ENCODE measurements at places on chromosomes 16 and 17.

- H3K4me3 ChIP-seq: no peak overlapping the region
- no peak for DNase-seq
- H3K27ac ChIP-seq: peak overlapping the region; percentile 67
- H3K27me3 ChIP-seq: no peaks in the 10 kb centered on the region
- H3K36me3 ChIP-seq: peaks cover 47% of the 10 kb centered on the region
Observed at GRCh38 chr17:64387545-64388171, 3.0 kb downstream of the PECAM1 start.

GRCh38 chr17:17216236-17216635 is 10.1 kb upstream of the PLD6 start:
- no peaks in the 10 kb centered on the region for H3K27me3 ChIP-seq
- H3K4me3 ChIP-seq: no peak overlapping the region
- no peak for DNase-seq

- H3K27me3 ChIP-seq: peaks cover 4% of the 10 kb centered on the region
- peak overlapping the region; percentile 87 for H3K4me3 ChIP-seq
- peaks cover 3% of the 10 kb centered on the region for H3K36me3 ChIP-seq
- H3K27ac ChIP-seq: peak overlapping the region; percentile 35
Observed at GRCh38 chr16:30399435-30400186, 4.4 kb downstream of the ZNF48 start.

- H3K27me3 ChIP-seq: no peaks in the 10 kb centered on the region
- H3K36me3 ChIP-seq: peaks cover 5% of the 10 kb centered on the region
- DNase-seq: peak; percentile 47
- peaks cover 41% of the 10 kb centered on the region for H3K4me1 ChIP-seq
- peak overlapping the region; percentile 96 for H3K27ac ChIP-seq
- H3K4me3 ChIP-seq: peak overlapping the region; percentile 85
Observed at GRCh38 chr17:16286947-16287562, 66.2 kb downstream of the CENPV start.

DNA sequence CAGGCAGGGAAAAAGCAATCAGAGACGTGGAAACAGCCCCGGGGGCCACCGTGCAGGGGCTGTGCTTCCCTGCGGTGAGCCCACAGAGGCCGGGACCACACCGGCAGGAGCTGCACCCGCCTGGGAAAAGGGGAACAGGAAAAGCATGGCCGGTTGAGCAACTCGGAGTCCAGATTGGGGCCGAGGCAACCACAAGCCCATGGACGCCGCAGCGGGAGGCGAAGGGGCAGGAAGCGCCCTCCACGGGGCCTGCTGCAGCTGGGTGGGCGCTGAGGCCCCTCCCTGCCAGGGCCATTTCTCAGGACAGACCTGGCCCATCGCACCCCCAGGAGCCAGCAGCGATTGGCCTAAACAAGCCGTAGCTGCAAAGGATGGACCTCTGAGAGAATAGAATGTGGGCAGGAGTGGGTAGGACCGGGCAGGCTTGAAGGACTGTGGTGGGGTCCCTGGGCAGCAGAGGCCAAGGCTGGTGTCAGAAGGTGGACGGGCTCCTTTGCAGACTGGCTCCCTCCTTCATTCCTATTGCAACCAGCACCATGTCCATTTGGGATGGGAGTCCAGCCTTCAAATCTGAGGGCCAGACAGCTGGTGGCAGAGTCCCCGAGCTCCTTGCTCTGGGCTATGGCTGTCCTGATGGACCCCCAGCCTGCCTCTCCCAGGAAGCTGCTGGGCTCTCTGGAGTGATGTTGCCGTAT is 30.4 kb downstream of the COX4I1 start:
- peaks cover 8% of the 10 kb centered on the region for H3K36me3 ChIP-seq
- H3K4me1 ChIP-seq: peaks cover 39% of the 10 kb centered on the region
- H3K27ac ChIP-seq: peak overlapping the region; percentile 80
- peaks cover 2% of the 10 kb centered on the region for H3K27me3 ChIP-seq
- H3K4me3 ChIP-seq: peak overlapping the region; percentile 9
- no peak for DNase-seq

DNA sequence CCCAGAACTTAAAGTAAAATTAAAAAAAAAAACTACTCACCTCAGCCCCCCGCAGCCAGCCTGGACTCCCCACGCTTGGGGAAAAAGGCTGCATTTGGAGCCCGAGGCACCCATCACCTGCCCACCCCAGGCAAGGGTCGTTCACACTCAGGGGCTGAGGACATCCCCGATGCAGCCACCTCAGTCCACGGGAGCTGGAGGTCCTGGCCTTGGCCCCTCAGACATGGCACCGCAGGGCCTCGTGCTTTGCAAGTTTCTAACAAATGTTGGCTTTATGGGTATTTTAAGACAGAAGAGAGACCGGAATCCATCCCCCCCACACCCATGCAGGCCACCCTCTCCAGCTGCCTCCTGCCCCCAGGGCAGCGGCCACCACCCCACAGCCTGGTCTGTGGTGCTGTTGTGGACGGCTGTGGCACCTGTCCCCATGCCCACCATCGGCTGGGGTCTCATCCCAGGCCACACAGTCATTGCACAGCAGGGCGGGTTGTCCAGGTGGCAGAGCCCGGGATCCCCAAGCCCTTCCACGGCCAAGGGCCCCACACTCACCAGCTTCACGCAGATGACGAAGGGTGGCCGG is 116.4 kb upstream of the ZNF750 start:
- no peak overlapping the region for H3K4me3 ChIP-seq
- H3K27me3 ChIP-seq: no peaks in the 10 kb centered on the region
- no peak overlapping the region for H3K27ac ChIP-seq
- H3K4me1 ChIP-seq: no peaks in the 10 kb centered on the region
- DNase-seq: no peak
- H3K36me3 ChIP-seq: peaks cover 27% of the 10 kb centered on the region

GRCh38 chr16:1908983-1909382 is 9.2 kb downstream of the HS3ST6 start:
- no peaks in the 10 kb centered on the region for H3K36me3 ChIP-seq
- no peaks in the 10 kb centered on the region for H3K4me1 ChIP-seq
- H3K27ac ChIP-seq: no peak overlapping the region
- no peak for DNase-seq
- H3K4me3 ChIP-seq: no peak overlapping the region

- no peak overlapping the region for H3K4me3 ChIP-seq
- no peak for DNase-seq
- no peaks in the 10 kb centered on the region for H3K36me3 ChIP-seq
- H3K27me3 ChIP-seq: peaks cover 8% of the 10 kb centered on the region
Observed at GRCh38 chr17:14737984-14738651, 437.2 kb downstream of the HS3ST3B1 start.

- peaks cover 7% of the 10 kb centered on the region for H3K27me3 ChIP-seq
- peaks cover 13% of the 10 kb centered on the region for H3K4me1 ChIP-seq
- no peak for DNase-seq
- no peaks in the 10 kb centered on the region for H3K36me3 ChIP-seq
Observed at GRCh38 chr17:34235389-34236028, 19.6 kb upstream of the CCL2 start.

GRCh38 chr16:87032554-87032953 is 284.6 kb downstream of the C16orf95 start:
- H3K36me3 ChIP-seq: no peaks in the 10 kb centered on the region
- H3K27me3 ChIP-seq: peaks cover 3% of the 10 kb centered on the region
- no peak overlapping the region for H3K27ac ChIP-seq
- DNase-seq: no peak
- no peak overlapping the region for H3K4me3 ChIP-seq

- no peak overlapping the region for H3K4me3 ChIP-seq
- H3K27me3 ChIP-seq: peaks cover 2% of the 10 kb centered on the region
Observed at GRCh38 chr16:26070302-26071100, 378.7 kb downstream of the HS3ST4 start.

DNA sequence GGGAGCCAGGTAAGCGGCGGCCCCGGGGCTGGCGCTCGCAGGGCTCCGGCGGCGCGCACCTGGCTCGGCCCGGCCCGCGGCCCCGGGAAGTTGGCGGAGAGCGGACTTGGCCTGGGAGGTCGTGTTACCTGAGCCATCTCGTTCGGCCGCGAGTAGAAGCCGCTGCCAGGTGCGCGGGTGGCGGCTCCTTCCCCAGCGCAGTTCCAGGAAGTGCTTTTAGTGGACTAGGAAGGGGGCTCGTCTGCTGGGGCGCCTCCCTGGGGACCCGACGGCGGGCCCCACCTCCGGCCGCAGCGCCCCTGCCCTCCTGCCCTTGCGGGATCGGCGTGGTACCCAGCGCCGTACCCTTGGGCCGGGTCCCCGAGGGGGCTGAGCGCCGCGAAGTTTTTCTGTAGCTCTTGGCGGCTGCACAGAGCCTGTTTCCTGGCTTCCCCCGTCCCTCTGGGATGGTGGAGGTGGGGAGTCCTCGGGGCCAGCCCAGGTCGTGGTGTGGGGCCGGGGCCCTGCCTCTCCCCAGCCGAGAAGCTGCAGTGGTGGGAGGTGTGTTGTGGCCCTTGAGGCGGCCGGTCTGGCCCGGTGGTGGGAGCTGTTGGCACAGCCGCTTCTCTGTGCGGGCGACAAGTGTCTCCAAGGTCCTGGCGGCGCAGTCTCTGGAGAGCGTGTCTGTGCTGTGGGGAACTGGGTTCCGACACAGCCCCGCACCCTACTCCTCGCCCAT is 96.9 kb downstream of the RAB11FIP4 start:
- no peak for DNase-seq
- peak overlapping the region; percentile 95 for H3K4me3 ChIP-seq
- peaks cover 53% of the 10 kb centered on the region for H3K4me1 ChIP-seq

DNA sequence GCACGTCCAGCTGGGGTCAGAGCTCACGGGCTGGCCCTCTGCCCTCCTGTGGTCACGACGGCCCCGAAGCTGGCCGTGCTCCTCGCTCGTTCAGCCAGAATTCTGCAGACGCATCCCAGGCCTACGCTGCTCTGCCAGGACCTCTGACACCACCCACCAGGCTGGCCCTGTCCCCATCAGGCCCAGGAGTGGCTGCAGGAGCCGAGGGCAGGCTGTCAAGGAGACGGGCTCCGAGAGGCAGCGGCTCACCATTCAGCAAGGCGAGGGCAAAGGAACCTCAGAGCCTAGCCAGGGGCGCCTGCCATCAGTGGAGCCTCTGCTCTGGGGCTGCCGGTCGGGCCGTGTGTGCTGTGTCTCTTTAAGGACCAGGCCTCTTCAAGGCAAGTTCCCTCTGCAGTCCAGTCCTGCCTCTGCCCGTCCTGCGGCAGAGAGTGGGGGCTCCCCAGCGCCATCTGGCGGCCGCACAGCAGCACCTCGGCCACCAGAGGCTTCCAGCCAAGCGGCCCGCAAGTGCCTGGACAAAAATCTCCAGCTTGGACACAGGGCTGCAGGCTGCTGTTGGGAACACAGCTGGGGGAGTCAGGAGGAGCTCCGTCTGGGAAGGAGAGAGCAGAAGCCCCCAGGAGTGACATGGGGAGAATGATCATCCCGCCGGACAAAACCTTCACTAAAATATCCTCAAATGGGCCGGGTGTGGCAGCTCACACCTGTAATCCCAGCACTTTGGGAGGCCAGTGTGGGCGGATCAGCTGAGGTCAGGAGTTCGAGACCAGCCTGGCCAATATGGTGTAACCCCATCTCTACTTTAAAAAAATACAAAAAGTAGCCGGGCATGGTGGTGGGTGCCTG is 7.4 kb upstream of the ABR start:
- peaks cover 2% of the 10 kb centered on the region for H3K27me3 ChIP-seq
- DNase-seq: peak; percentile 77

DNA sequence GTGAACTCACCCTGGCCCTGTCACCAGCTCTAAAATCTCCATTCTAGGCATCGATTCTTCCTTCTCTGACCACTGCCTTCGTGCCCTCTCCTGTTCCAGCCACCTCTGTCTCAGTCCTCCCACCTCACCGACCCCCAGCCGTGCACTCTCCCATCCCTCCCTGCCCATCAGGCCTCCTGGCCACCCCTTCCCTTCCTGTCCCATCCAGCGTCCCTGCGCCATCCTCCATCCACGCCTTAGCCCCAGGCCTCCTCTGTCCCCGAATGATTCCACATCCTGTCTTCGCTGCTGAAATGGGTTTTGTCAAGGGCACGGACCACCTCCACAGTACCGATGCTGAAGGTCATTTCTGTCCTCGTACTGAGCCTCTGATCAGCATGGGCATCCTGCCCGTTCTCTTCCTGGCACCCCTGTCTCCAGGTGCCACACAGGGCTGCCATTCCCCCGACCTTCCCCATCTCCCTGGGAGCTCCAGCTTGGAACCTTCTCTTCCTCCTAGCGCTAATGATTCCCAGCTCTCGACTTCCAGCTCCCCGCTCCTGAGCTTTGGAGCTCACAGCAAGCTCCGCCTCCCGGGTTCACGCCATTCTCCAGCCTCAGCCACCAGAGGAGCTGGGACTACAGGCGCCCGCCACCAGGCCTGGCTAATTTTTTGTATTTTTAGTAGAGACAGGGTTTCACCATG is 2.6 kb downstream of the TRIM65 start:
- DNase-seq: no peak
- H3K36me3 ChIP-seq: peaks cover 5% of the 10 kb centered on the region
- peaks cover 23% of the 10 kb centered on the region for H3K4me1 ChIP-seq
- peak overlapping the region; percentile 24 for H3K27ac ChIP-seq
- peak overlapping the region; percentile 27 for H3K4me3 ChIP-seq
- H3K27me3 ChIP-seq: no peaks in the 10 kb centered on the region

- H3K4me1 ChIP-seq: no peaks in the 10 kb centered on the region
- peaks cover 15% of the 10 kb centered on the region for H3K27me3 ChIP-seq
- no peak for DNase-seq
- no peak overlapping the region for H3K27ac ChIP-seq
- H3K36me3 ChIP-seq: no peaks in the 10 kb centered on the region
- H3K4me3 ChIP-seq: no peak overlapping the region
Observed at GRCh38 chr17:83109793-83110645, 30.6 kb downstream of the METRNL start.

- no peaks in the 10 kb centered on the region for H3K27me3 ChIP-seq
- peak within 1 kb of the TSS; percentile 98 for H3K4me3 ChIP-seq
- peaks cover 33% of the 10 kb centered on the region for H3K4me1 ChIP-seq
- peak; percentile 89 for DNase-seq
Observed at GRCh38 chr16:29745853-29746345, at the start of gene C16orf54. TSS of gene C16orf54 (minus strand) at chr16:29745990. CDS start at chr16:29744951, 1,039 bp downstream.

DNA sequence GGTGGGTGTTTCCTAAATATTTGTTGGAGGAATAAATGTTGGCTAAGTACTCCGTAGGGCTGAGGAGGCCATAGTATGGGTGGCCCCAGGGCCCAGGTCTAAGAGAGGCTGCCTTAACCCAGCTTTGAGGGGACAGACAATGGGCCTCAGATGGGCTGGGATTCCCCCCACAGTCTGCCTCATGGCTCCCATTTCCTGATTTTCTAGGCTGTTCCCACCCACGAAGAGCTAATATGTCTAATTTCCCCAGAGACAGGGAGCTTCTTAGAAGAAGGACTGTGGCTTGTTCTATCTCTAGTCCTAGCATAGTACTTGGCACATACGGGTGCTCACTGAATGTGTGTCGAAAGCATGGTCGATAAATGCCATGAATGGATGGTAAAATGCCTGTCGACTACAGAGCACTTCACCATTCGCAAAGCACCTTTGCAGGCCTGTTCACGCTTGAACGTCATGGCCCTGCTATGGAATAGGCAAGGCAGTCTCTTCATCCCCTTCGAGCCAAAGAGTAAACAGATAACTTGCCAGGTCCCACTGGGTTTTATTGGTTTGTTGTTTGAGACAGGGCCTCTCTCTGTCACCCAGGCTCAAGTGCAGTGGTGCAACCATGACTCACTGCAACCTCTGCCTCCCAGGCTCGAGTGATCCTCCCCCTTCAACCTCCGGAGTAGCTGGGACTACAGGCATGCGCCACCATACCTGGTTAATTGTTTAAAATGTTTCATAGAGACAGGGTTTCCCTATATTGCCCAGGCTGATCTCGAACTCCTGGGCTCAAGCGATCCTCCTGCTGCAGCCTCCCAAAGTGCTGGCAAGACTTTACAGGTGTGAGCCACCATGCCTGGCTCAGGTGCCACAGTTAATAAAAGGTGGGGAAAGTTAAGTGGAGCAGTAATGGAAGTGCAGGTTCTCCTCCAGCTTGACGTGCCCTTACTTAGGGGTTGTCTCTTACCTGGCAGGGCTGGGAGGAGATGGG is 9.7 kb downstream of the CHAD start:
- H3K4me1 ChIP-seq: peaks cover 15% of the 10 kb centered on the region
- peaks cover 8% of the 10 kb centered on the region for H3K36me3 ChIP-seq
- no peaks in the 10 kb centered on the region for H3K27me3 ChIP-seq
- no peak overlapping the region for H3K27ac ChIP-seq
- DNase-seq: no peak

Measured in memory B cell (primary cell).